Esophagus muscularis mucosa (tissue), 4 donors: ENCODE measurements at places on chromosomes 7 and 10.

- DNase-seq, result no peak
Measured at GRCh38 chr10:30027057-30028005, 32.1 kb downstream of the JCAD start.

GRCh38 chr7:26584987-26585665 is 279.3 kb downstream of the SKAP2 start:
- DNase-seq, result no peak

GRCh38 chr7:118305671-118306070 is 81.2 kb downstream of the ANKRD7 start:
- no peak for DNase-seq

DNA sequence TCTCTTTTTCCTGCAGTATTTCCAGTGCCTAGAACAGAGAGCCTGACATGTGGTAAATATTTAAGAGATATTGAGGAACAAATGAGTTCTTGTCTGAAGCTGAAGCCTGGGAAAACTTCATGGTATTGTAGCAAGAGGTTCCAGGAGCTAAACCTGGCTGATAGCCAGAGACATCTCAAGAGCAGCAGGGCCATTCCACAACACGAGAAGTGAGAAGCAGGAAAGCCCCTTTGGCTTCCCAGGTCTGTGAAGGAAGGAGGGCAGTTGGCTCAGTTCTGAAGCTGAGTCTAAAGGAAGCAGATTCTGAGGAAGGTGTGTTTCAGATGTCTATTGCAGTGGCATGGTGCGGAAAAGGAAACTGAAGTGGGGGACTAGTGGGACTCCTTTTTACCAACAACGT is 63.8 kb upstream of the FAM204A start:
- DNase-seq, result no peak

- DNase-seq, result no peak
Measured at GRCh38 chr10:1741450-1741849, 4.1 kb upstream of the ADARB2 start.

DNA sequence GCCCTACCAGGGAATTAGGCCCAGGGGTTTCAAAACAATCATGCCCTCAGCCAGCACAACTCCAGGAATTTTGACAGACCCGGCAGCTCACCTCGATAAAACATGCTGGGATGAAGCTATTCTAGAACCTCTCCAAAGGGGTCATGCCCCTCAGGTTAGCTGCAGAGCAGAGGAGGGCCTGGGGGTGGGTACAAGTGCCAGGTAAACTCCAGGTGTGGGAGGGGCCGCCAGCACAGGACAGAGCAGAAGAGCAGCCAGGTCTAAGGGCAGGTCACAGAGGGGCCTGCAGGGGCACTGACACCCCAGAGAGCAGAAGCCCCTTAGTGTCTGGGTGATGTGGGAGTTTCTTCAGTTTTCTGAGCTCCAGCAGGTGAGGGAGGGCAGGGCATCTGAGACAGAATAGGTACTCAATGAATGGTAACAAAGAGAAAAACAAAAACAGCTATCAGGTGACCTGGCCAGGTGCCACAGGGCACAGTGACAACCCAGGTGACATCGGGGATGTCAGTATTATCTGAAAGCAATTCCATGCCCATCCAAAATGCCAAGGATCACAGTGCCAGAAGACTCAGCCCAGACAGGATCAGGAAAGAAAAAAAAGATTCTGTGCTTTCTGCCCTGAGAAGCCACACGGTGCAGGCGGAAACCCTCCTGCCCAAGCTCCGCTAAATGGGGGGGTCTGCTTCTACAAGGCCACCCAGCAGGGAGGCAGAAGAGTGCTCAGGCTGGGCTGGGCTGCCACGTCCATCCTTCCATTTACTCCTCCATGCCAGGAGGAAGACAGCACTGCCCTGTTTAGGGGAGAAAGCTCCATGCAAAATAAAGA is 104.5 kb downstream of the TNS3 start:
- no peak for DNase-seq
